ENCODE measurements at places on chromosomes 7 and 10.

DNA sequence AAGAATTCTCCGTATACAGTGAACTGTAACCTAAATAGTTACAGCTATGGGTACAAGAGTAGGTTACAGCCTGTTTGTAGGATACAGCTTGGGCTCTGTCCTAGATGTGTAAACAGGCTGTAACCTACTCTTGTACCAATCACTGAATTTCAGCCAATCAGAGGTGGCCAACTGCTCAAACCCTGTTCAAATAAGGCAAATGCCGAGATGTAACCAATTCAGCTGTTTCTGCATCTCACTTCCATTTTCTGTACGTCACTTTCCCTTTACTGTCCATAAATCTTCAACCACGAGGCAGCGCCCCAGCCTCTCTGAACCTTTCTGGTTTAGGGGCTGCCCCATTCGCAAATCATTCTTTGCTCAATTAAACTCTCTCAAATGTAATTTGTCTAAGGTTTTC, 8.3 kb upstream of the MMP21 start:
- DNase-seq, result no peak

DNA sequence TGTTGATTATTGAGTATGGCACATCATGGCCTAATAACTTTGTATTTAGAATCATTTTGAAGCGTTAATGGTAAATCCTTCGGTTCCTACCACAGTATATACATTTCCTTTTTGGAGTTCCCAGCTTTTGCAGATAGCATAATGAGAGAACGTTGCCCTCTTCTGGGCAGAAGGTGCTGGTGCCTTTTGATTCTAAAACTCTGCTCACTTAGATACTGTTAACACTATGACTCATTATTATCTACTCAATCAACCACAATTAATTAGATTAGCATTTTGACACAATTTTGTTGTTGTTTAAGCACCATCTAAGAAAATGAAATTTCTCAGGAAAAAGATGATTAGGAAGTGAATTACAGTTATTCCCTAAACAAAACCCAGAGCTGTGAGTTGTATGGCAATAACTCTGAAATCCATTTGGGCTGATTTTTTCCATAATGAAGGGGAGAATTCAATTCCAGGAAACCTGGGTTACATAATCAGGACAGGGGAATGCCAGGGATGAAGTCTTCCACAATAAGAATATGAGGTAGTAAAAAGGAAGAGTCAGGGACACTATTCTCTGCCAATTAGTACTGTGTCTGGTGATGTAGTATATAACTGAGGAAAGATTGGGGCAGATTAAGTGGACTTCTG, 11.5 kb upstream of the DLD start:
- DNase-seq, result peak; percentile 64

- no peak for DNase-seq
Measured at GRCh38 chr10:61157182-61157581, 213.2 kb upstream of the RHOBTB1 start.

DNA sequence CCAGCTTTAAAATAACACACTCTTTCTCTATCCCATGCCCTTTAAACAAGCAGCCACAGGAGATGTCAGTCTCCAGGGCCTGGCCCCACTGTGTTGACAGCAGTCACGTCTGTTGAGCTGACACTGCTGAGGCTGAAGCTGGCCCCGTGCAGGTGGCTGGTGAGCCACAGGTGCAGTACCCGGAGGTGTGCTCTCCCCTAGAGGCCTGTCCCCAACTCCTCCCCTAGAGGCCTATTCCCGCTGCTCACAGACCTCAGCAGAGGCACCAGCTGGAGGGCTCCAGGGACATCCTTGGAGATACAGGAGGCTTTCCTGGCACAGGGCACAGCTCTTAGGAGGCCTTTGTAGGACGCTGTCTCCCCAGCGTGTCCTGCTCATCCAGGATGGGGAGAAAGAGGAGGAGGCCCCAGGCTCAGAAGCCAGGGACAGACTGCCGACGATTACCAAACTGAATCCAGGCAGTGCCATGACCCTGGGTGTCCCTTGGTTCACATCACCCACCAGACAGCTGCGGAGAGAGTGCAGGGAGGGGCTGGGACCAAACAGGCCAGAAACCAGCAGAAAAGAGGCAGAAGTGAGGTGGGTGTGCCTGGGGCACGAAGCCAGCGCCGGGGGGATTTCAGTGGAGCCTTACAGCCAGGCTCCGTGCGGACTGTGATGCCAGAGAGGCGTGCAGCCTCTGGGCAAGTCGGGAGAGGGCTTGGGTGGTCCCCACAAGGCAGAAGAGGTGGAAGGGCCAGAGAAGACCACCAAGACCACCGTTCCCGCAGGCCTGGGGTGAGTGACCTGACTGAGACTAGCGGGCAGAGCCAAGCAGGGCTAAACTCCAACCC, 18.5 kb upstream of the TTYH3 start:
- DNase-seq, result no peak

DNA sequence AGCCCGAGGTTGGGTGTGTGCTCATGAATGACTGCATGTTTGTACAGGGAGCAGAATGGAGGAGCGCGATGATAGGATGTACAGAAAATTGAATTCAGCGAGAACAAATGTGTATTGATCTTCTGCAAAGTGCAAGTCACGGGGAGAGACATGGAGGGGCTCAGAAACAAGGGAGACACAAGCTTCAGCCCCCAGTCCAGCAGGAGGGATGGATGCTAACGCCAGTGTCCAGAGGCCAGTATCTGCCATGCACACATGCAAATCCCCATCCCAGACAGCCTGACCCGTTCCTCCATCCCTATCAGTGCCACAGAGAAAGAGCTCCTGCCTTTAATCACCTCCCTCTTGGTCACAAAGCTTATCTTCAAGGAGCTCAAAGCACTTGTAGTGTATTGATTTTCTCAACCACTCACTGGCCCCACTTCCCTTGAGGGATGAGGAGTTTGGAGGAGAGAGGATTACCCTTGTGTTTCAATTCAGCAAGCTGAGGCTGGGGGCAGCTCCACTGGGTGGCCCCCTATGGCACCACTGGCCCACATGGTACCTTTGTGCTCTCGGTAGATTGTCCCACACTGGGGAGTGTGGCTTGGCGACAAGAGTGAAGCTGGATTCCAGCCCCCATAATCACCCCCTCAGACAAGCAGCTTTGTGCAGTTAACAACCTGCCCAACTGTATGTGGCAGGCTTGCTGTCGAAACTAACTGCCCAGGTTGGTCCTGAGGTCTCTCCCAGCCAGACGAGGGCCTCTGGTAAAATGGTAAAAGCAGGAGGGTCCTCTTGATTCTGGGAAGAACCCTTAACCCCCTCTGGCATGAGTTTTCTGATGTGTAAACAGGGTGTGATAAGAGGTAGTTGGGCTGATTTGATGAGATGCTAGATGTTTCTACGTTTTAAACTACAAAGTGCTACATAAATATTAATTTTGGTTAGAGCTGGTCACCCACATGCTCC, 151.6 kb upstream of the UNC5B start:
- no peak for DNase-seq

DNA sequence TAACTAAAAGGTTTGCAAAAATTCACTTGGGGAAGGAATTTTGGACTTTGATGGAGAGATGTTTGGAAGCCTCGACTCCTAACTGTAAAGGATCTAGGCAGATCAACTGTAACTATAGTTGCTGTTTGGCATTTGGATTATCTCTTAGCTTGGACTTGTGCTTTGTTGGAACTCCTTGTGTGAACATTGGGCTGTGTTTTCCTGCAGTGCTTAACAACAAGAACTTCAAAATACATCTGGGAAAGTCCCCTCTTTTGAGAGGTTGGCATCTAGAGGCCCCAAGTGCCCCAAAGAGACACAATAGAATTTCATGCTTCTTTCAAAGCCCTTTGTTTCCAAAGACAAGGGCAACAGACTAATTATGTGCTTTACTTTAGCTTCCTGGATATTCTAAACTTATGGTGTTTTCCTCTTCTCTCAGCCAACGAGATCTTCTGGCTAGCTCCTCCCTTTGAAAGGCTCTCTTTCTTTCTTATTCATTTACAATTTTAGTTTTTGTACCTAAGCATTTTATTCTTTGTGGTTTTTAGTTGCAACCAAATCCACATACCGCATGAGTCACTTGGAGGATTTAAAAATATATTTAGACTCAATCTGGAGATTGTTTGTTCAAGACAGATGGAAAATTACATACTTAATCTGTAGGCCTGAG, 11.6 kb downstream of the ABCA13 start:
- DNase-seq, result no peak

- no peak for DNase-seq
Measured at GRCh38 chr7:109224100-109224499, 654.4 kb downstream of the DNAJB9 start.

- DNase-seq, result no peak
Measured at GRCh38 chr10:132700156-132701098, 85.5 kb downstream of the NKX6-2 start.

- no peak for DNase-seq
Measured at GRCh38 chr7:20783125-20783699, 3.5 kb downstream of the SP8 start.

DNA sequence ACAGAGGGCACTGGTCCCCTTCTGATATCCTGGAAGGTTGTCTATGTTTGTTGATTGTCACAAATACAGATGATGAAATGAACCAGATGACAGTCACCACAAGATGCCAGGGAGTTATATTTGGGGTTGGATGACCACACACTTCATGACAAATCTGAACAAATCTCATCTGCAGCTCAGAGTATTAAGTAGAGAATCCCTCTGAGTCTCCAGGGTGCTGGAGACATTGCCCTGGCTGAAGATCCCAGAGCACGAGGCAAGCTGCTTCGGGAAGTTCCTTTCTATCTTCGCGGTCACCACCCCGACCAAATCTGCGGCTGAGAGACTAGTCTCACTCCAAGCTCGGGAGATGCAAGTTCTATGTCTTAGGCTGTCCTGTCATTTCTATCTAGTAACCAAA, 9.0 kb downstream of the DENND2A start:
- DNase-seq, result no peak

DNA sequence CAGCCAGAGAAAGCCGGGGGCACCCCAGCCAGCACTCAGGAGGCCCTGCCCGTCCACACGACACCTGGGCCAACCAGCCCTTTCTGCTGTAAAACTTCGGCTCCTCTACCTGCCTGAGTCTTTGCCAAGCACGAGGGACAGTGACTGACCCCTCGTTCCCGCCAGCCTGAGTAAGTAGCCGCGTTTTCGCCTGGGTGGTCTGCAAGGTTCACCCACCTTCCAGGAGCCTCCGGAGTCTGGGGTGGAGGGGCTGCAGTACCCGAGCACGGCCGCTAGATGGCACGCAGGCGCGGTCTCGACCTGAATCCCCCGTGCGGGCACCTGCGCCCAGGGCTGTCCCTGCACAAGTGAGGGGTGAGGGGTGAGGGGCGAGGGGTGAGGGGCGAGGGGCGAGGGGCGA, 192.7 kb downstream of the PTPRN2 start:
- DNase-seq, result no peak

- no peak for DNase-seq
Measured at GRCh38 chr10:129933456-129934092, 30.5 kb downstream of the EBF3 start.

GRCh38 chr10:37632641-37633040, 224.8 kb downstream of the ZNF248 start:
- DNase-seq, result no peak

DNA sequence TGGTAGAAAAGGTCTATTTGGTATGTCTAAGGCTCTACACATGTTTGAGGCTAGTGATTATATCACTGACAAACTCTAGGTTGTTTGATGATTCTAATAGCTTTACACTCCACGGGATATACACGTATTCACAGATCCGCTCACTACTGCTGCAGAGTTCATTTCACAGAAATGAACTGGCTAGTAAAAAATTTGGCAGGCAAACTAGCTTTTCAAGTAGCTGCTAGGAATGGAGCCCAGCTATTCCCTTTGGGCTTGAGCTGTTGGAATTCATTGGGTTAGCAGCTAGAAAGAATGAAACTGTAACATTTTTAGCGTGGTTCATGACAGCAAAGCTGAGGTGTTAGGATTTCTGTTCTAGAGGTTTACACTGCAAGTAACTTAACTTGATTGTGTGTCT, 37.6 kb downstream of the R3HCC1L start:
- DNase-seq, result no peak

DNA sequence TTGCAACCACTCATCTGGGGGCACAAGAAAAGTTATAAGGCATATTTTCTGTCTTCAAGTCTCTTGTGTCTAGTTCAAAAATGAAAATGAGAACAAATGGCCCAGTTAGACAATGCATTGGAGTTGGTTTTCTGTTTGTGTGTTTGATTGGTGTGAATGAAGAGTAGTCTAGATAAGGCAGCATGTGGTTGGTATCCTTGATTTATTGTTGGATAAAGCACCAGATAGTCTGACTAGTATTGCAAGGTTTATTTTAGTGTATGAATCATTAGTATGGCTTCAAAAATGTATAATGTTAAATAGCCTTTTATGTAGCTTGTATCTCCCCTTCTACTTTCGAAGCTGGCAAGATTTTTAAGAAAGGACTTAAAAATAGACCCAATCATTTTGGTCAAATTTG, 237.3 kb downstream of the CDK14 start:
- no peak for DNase-seq

GRCh38 chr10:133025558-133026090, 62.1 kb upstream of the ADGRA1 start:
- no peak for DNase-seq

DNA sequence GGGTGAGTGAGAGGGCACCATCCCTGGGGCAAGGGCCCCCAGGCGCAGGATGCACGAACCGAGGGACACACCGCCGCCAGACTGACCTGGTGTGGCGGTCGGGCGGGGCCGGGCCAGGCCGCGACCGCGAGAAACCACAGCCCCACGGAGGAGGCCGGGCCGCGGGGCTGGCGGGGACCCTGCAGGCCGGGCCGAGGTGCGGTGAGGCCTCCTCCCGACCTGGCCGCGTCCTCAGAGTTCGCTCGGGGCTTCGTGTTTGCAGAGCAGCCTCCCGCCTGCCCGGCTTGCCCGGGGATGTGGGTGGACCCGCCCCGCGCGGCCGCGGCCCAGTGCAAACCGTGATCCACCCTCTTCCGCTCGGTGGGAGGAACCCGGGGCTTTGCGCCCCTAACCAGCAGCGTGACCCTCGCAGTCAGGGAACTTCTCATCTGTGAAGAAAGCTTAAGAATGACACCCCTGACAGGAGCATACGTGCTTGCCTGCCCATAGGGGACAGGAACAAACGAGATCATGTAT, 20.6 kb upstream of the HOXA13 start:
- DNase-seq, result no peak

DNA sequence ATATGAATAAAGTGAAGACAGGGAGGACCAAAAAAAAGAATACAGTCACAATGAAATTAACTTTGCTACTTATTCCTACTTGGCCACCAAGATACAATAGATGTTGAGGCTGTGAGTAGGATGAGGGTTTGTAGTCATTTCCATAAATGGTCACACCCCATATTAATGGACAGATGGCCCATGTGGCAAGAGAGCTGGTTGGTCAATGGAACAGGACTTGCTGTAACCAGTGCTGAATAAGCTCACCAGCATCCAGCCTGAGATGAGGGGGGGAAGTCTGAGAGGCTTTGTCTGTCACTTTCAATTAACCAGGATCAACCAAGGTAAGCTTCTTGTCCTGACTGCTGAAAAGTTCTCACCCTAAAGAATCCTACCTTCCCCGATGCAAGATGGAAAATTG, 130.4 kb upstream of the KCNMA1 start:
- no peak for DNase-seq

- DNase-seq, result no peak
Measured at GRCh38 chr10:96413151-96413787, 54.5 kb upstream of the OPALIN start.

Data from midbrain (tissue), 1 donor.